Naive thymus-derived CD8-positive, alpha-beta T cell (primary cell): ENCODE measurements at places on chromosomes 2 and 18. TPM values are rescaled to one million over a fixed set of nuclear protein-coding genes. Genes with fewer than 3 reads are reported as not detected.

Gene TRAK2
- 36.5 TPM for total RNA-seq

Gene EVX2
- not detected for total RNA-seq

- no peaks in the 10 kb centered on the region for H3K27me3 ChIP-seq
- H3K4me1 ChIP-seq, result peaks cover 2% of the 10 kb centered on the region
- H3K27ac ChIP-seq, result no peak overlapping the region
- no peak overlapping the region for H3K4me3 ChIP-seq
- no peaks in the 10 kb centered on the region for H3K36me3 ChIP-seq
- no peak for DNase-seq
Observed at GRCh38 chr2:240604939-240605716, 18.6 kb downstream of the CAPN10 start.

DNA sequence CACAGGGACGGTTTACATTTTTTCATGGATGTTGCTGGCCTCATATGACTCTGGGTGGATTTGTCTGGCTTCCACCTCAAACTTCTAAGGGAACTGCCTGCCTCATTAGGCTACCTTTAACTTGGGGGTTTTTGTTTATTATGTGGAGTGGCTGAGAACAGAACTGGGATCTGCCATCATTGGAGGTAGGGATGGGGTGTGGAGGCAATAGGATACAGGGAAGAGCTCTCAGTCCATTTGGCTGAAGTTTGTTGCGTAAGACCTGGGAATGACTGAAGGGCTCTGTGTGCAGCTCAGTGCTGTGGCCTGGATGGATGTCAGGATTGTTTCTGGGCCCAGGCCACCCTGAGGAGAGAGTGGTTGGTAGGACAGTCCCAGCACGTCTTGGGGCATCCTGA is 31.2 kb downstream of the ASB1 start:
- no peak overlapping the region for H3K27ac ChIP-seq
- DNase-seq, result no peak
- no peak overlapping the region for H3K4me3 ChIP-seq
- peaks cover 9% of the 10 kb centered on the region for H3K36me3 ChIP-seq
- no peaks in the 10 kb centered on the region for H3K27me3 ChIP-seq
- H3K4me1 ChIP-seq, result peaks cover 4% of the 10 kb centered on the region

DNA sequence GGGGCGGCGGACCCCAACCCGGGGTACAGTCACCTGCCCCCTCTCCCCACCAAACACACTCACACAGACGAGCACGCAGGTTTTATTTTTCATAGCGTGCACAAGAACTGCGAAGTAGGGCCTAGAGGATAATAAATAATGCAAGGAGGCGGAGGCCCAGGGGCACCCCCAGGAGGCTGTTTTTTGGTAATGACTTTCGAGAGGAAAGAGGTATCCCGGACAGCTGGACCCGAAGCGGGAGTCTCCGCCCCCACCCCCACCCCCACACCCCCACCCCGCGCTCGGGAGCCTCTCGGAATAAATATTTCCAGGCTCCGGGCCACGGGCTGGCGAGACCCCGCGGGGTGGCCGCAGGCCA is 3.4 kb downstream of the CYP26B1 start:
- H3K27ac ChIP-seq, result no peak overlapping the region
- H3K36me3 ChIP-seq, result peaks cover 7% of the 10 kb centered on the region
- peak overlapping the region; percentile 44 for H3K4me3 ChIP-seq
- H3K27me3 ChIP-seq, result peaks cover 26% of the 10 kb centered on the region
- DNase-seq, result no peak
- H3K4me1 ChIP-seq, result peaks cover 26% of the 10 kb centered on the region

- no peak overlapping the region for H3K4me3 ChIP-seq
- DNase-seq, result no peak
- no peaks in the 10 kb centered on the region for H3K27me3 ChIP-seq
Observed at GRCh38 chr2:12363138-12363537, 353.6 kb upstream of the TRIB2 start.
